ENCODE measurements at places on chromosomes 1 and 21.

DNA sequence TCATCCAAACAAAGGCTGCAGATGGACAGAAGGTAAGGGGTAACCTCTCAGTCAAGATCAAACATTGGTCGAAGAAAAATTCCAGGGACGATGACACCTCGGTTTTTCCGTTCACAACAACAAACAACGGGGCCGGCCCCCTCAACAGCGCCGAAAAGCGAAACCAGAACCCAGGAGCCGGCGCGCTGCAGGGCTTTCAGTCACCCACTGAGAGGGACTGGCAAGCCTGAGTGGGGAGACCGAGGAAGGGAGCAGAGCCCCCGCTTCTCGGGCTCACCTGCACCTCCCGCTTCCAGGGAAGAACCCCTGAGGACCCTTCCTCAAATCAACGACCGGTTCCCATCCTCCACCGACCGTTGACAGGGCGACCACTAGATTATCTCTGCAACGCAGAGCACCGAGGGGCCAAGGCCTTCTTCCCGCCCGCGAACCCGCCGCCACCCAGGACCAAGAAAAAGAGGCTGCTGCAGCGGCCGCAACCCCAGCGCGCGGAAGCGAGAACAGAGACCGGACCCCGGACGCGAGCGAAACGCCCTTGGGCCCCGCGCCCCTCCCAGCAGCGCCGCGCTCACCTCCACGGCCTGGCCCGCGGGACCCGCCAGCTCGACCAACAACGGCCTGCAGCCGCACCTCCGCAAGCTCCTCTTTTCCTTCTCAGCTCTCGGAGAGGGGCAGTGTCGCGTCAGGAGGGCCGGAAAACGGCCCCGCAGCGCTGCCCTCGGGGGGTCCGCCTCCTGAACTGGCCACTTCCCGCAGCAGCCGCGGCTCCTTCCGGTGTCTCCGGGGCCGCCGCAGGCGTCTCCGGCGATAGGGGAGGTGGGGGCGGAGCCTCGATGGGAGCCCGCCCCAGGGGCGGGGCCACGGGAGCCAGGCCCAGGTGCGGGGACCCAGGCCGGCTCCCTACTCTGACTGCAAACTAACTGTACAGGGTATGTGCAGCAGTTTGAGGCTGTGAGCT is at the start of gene USP33:
Gene USP33, minus strand, starts transcription at position 782 of the 958 bp plus-strand sequence. CDS start 18,155 bp downstream, outside the sequence.
- no peak for DNase-seq

GRCh38 chr1:145995964-145996432 is 381 bp downstream of the TXNIP start:
- DNase-seq: no peak

GRCh38 chr1:70462611-70463010 is 51.5 kb downstream of the CTH start:
- DNase-seq: no peak

GRCh38 chr1:6294080-6294889 is 33.4 kb upstream of the GPR153 start:
- DNase-seq: no peak

- DNase-seq: no peak
These were observed 160.5 kb upstream of the KIAA0040 start for GRCh38 chr1:175353066-175353465.

GRCh38 chr1:199948587-199949280 is 78.8 kb upstream of the NR5A2 start:
- no peak for DNase-seq

GRCh38 chr1:24526940-24527542 is 24.4 kb downstream of the RCAN3 start:
- no peak for DNase-seq

GRCh38 chr21:44062380-44062779 is 44.8 kb upstream of the PWP2 start:
- no peak for DNase-seq

- DNase-seq: no peak
These were observed 10.9 kb upstream of the DMRTB1 start for GRCh38 chr1:53448241-53448841.

- no peak for DNase-seq
These were observed 301.8 kb downstream of the NEGR1 start for GRCh38 chr1:71980556-71980955.

GRCh38 chr21:25314247-25314646 is 293.0 kb downstream of the MRPL39 start:
- no peak for DNase-seq

- DNase-seq: no peak
These were observed 76.1 kb downstream of the SIPA1L2 start for GRCh38 chr1:232553809-232554208.

GRCh38 chr1:187773168-187773567 is 944.4 kb downstream of the PLA2G4A start:
- no peak for DNase-seq

DNA sequence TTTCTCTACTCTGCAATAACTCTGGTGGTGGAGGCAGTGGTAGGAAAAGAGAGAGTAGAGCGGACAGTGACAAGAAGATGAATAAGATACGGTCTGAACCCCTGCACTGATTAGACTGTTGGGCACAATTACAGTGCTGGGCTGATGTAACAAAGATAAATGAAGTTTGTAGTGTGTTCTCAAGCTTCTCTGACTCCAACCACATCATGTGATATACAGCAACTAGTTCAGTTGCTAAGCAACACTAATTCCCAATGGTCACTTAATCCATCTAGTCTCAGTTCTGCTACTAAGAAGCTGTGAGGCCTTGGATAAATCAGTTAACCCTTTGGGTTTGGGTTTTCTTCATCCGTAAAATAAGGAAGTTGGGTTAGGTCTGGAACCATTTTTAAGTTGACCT is 17.3 kb downstream of the DDR2 start:
- no peak for DNase-seq

DNA sequence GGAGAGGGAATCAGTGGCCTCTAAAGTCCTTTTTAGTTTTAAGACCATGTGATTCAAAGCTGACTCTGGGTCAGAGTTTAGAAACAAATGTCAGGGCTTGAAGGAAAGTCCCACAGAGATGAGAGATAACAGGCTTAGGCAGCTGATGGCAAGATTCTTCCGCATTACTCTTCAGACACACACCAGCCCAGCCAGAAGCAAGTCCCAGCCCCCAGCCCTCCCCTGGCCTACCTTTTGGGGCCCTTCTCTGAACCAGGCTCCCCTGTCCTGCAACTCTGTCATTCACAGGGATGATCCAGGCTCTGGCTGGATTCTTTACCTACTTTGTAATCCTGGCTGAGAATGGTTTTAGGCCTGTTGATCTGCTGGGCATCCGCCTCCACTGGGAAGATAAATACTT is 13.1 kb upstream of the CASQ1 start:
- no peak for DNase-seq

DNA sequence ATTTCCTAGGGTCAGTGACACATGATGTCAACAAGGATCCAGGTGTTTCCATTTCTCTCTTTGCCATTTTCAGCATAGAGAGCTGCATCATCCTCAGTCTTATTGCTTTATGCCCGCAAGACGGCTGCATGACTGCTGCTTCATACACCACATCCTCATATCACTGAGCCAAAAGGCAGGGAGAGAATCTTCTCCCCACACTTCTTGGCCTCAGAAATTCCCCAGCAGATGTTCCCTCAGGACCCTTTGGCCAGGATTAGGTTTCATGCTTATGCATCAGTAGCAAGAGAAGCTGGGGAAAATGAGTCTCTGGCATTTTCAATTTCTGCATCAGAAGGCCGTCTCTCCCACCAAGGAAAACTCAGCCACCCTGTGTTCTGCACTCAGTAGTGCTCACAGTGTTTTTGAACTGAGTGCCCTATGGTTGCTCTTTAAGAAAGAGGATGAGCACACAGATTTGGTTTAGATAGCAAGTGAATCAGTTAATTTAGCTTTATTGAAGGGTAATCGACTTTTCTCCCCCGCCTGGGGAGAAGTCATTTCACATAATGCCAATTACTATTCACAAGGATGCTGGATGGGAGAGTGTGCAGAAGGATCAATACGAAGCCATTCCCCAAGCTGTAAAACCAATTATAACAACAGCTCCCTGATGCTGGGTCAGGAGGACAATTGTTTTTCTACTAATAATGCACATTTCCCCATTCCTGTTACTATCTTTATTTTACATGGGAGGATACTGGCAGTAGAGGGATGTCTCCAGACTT is 360.2 kb downstream of the HHIPL2 start:
- DNase-seq: no peak

DNA sequence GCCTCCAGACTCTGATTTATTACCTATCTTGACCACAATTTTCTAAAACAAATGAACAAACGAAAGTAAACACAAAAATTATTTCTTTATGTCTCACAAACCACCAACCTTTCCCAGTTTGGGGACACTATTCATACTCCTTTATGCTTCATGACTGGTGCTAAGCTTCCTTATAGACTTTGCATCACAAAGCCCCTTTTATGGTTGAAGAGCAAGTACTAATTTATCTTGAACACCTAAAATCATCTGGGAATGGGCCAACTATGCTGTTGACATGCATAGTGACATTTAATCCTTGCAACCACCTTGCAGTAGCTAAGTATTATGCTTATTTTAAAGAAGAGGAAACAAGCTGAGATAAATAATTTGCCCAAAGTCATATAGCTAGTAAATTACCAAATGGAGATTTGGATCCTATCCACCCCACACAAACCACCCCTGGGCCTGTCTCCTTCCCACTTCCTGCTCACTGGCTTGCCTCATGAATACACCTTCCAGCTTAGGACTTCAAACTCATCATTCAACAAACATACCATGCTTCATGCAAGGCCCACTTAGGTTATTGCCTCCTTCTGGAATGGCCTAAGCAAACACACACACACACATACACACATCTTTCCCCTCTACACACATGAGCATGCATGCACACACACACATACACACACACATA is 192.2 kb downstream of the PLPP3 start:
- DNase-seq: no peak

Measured in GM04503 (cell line).